ENCODE measurements at places on chromosomes 11 and 22. TPM values are rescaled to one million over a fixed set of nuclear protein-coding genes. Genes with fewer than 3 reads are reported as not detected.

DNA sequence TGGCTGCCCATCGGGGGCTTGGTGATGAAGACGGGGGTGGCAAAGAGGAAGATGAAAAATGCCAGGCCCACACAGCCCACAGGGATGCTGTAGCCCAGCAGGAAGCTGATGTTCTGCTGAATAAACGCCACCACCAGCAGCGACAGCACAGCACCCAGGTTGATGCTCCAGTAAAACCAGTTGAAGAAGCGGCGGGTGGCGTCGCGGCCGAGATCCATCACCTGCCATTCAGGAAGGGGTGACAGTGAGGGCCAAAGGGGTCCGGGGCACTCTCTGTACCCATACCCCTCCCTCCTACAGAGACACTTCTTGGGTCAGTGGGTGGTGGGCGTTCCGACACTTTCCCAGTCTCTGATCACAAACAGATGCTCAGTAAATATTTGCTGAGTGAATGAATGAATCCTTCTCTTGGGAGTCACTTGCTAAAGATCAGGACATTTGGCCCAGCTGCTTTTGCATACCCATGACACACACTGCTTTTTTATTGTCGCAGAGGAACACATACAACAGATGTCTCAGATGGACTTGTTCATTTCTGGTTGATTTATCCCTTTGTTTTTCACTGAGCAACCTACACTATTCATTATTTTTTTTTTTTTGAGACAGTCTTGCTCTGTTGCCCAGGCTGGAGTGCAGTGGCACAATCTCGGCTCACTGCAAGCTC lies 5.2 kb downstream of the SLC15A3 start:
- DNase-seq, result no peak

DNA sequence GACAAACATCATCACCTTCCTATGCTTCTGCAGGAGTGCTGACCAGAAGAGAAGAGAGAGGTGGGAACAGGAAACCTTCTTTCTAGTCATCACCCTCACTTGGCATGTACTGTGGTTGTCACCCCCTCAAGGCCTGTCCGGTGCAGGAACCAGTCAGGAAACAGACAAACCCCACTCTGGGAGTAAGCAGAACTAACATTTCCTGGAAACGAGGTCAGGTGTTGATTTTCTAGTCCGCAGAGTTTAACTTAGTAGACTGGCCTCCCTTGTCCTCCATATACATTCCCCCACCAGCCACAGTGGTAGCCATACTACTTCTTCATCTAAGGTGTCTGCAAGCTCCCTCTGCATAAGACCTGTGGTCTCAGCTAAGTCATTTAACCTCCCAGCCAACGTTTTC lies 80.7 kb upstream of the NCAM1 start:
- no peak for DNase-seq

GRCh38 chr11:8018484-8019313 lies 31.6 kb downstream of the EIF3F start:
- DNase-seq, result peak; percentile 86

DNA sequence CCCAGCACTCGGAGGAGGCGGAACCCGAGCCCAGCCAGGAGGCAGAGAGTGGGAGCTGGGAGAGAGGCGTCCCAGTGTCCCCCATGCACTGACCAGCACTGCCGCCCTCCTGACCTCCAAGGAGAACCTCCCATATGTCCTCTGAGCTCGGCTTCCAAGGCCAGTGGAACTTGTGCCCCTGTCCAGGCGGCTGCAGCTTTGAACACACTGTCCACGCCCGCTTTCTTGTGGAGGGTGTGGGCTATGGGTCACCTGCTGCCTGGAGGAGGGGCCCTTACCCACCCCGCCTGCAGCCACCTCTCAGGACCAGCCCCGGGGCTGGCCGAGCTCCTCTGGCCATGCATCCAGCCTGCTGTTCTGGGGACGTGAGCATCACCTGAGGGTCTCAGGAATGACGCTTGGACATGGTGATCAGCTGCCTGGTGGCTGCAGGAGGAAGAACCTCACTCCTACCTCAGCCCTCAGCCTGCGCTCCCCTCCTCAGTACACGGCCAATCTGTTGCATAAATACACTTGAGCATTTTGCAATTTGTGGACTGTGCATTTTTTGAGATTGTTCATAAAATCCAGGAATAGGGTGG lies 22.2 kb upstream of the MUC5B start:
- DNase-seq, result peak; percentile 16

DNA sequence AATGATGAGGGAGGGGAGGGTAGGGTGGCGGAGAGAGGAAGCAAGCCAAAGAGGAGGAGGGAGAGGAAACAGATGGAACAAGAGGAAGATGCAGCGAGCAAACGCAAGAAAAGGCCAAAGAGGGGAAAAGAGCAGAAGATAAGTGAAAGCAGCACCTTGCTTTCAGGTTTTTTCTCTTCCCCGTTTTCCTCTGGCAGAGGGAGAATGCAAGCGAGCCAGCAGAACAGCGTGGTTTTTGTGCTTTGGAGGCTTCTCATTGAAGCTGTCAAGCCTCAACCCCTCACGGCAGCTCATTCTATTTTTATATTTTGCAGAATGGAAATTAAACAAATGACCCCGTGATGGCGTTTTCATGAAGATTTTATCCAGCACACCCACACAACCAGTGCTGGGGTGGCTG lies 67.1 kb upstream of the GRAMD1B start:
- no peak for DNase-seq

The MAP4K2 gene
- total RNA-seq, result 7.7 TPM

The FADS1 gene
- 21.3 TPM for total RNA-seq

GRCh38 chr11:30422447-30423278 lies 99.8 kb downstream of the ARL14EP start:
- no peak for DNase-seq

GRCh38 chr11:124919898-124920297 lies 848 bp downstream of the HEPN1 start:
- no peak for DNase-seq

The AIP gene
- total RNA-seq, result 50.6 TPM

Data from Right ventricle myocardium superior (tissue), 1 donor.